Heart left ventricle (tissue), 16 donors: ENCODE measurements at places on chromosomes 2 and 18. TPM values are rescaled to one million over a fixed set of nuclear protein-coding genes. Genes with fewer than 3 reads are reported as not detected.

- no peaks in the 10 kb centered on the region for H3K36me3 ChIP-seq
- no peak overlapping the region for H3K4me3 ChIP-seq
- H3K27me3 ChIP-seq, result no peaks in the 10 kb centered on the region
- H3K4me1 ChIP-seq, result peaks cover 5% of the 10 kb centered on the region
- H3K27ac ChIP-seq, result no peak overlapping the region
Observed at GRCh38 chr2:158931572-158931971, 36.9 kb upstream of the TANC1 start.

- H3K27ac ChIP-seq, result no peak overlapping the region
- H3K4me3 ChIP-seq, result no peak overlapping the region
- no peak for DNase-seq
- no peaks in the 10 kb centered on the region for H3K27me3 ChIP-seq
- no peaks in the 10 kb centered on the region for H3K36me3 ChIP-seq
Observed at GRCh38 chr2:73103018-73103542, 9.7 kb downstream of the RAB11FIP5 start.

GRCh38 chr18:31429623-31430022 is 17.9 kb upstream of the DSG3 start:
- H3K27me3 ChIP-seq, result no peaks in the 10 kb centered on the region
- DNase-seq, result no peak
- no peak overlapping the region for H3K4me3 ChIP-seq
- no peak overlapping the region for H3K27ac ChIP-seq
- no peaks in the 10 kb centered on the region for H3K4me1 ChIP-seq

DNA sequence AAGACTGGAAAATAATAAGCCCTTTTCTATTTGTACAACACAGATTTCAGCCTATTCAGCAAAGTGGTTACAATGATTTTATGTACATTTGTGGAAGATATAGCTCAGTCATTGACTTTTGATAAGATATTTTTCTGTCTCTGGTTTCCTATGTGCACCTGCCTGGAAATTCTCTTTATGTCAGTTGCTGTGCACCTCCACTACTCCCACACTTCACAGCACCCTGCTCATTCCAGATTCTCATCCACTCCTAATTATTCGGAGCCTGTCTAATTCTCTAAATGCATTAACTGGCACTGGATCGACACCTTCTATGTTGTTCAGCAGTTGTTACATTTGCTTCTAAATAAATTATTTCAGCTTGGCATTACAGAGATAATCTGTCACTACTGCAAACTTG is 275.1 kb upstream of the RND3 start:
- H3K27me3 ChIP-seq, result no peaks in the 10 kb centered on the region
- no peaks in the 10 kb centered on the region for H3K36me3 ChIP-seq
- no peak for DNase-seq
- no peak overlapping the region for H3K27ac ChIP-seq
- H3K4me1 ChIP-seq, result no peaks in the 10 kb centered on the region

The ROCK2 gene
- 32.0 TPM for total RNA-seq

DNA sequence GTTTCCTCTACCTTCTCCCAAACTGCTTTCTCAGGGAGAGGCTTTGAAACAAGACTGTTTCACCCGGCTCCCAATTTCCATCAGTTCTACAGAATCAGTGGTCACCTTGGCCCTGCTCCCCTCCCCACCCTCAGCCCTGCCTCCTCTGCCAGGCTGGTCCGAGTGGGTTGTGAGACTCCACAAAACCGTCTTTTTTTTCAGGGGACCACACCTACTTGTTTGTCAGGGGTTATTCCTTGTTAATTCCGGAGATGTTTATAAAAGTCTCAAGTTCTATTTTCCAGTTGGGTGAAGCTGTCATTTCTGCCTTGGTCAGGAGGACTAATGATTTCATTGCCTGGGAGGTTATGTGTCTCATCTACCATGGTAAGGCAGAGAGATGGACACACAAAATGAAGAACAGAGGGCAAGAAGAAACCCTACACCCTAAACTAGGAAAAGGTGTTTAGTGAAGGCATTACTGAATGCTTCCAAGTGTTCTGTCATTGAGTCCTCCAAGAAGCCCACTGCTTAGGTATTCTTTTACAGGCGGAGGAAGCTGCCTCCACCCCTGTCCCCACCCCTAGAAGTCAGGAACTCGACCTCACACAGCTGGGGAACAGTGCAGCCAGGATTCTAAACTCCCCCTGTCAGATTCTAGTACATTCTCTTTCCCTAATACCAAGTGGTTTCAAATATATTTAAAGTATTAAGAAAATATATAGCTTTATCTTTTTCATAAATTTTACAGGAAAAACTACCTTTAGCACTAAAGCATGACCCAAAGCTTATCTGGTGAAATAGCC is 46.3 kb downstream of the COPS8 start:
- no peak for DNase-seq
- H3K27me3 ChIP-seq, result no peaks in the 10 kb centered on the region
- no peaks in the 10 kb centered on the region for H3K36me3 ChIP-seq
- no peaks in the 10 kb centered on the region for H3K4me1 ChIP-seq
